Activated gamma-delta T cell (primary cell): ENCODE measurements at places on chromosomes 4 and X.

- no peak for DNase-seq
Observed at GRCh38 chr4:87783781-87784180, 15.6 kb upstream of the IBSP start.

- no peak for DNase-seq
Observed at GRCh38 chrX:85326234-85327059, 53.0 kb downstream of the POF1B start.

GRCh38 chr4:54090804-54091623 lies 8.9 kb upstream of the GSX2 start:
- peak; percentile 9 for DNase-seq

DNA sequence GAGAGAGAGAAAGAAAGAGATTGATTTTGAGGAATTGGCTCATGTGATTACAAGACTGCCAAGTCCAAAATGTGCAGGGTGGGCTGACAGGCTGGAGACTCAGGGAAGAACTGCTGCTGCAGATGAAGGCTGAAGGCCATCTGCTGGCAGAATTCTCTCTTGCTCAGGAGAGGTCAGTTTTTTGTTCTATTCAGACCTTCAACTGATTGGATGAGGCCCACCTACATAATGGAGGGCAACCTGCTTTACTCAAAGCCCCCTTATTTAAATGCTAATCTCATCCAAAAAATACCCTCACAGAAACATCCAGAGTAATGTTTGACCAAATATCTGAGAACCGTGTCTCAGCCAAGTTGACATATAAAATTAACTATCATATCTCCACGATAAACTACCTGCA lies 38.2 kb upstream of the MAMLD1 start:
- DNase-seq: no peak

DNA sequence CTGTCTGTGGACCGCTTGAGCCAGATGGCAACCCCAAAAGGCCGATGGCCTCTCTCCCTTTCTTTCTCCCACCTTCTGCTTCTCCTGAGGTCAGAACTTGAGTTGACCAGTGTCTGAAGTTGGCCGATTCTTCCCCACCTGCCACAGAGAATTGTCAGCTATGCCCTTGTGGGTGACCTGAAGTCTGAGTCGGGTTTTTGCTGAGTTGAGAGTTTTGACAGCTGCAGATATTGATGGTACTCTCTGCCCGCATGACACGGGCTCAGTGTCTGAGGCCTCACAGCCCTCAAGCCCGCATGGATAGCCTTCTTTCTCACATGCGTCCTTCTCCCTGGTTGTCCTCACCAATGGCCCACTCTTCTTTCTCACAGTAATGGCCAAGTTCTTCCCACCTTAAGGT lies 111.0 kb downstream of the EFNB1 start:
- no peak for DNase-seq

DNA sequence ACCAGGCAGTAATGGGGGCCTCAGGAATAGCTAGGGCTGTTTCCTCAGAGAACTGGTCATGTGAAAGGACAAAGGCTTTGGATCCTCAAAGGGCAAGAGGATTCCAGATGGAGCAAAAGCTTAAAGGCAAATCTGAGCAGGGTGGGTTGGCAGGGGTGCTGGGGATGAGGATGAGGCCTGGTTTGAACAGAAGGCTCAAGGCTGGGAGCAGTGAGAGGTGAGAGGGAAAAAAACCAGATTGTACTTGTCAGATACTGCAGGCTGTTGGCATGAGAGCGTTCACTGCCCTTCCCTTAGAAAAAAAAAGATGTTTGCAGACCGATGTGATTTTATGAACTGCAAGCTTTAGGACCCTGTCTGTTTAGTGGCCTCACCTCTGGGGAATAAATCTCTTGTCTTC lies 75.3 kb upstream of the PLAC1 start:
- DNase-seq: no peak

- DNase-seq: no peak
Observed at GRCh38 chr4:186651181-186651603, 72.5 kb downstream of the FAT1 start.

DNA sequence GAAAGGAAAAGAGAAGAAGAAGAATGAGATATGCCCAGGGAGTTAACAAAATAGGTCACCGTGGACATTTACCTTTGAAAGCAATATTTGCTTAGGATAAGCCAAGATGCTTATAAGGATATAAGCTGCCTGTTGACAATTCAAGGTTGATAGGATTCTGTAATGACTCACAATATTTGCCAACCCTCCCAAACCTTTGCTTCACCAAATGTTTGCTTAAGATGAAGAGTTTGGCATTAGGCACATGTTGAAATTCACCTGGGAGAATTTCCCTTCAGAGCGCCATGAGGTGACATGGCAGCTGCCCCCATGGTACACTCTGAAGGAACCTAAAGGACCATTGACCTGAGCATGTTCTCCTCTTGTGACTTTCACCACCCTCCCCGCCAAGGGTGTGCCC lies 4.6 kb downstream of the PALLD start:
- DNase-seq: no peak

DNA sequence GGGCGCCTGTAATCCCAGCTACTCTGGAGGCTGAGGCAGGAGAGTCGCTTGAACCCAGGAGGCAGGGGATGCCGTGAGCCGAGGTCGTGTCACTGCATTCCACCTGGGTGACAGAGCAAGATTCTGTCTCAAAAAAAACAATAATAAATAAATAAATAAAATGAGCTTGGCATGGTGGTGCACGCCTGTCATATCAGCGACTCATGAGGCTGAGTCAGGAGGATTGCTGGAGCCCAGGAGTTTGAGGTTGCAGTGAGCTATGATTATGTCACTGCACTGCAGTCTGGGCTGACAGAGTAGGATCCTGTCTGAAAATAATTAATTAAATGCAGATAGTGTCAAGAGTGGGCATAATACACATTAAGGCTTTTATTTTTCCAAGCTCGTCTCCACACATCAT lies 77.5 kb downstream of the DHRSX start:
- no peak for DNase-seq

GRCh38 chrX:136021903-136022302 lies 36.7 kb downstream of the SLC9A6 start:
- no peak for DNase-seq

- DNase-seq: no peak
Observed at GRCh38 chr4:173121076-173121561, 47.5 kb upstream of the GALNT7 start.

GRCh38 chr4:169615467-169616106 lies 3.2 kb upstream of the NEK1 start:
- no peak for DNase-seq

DNA sequence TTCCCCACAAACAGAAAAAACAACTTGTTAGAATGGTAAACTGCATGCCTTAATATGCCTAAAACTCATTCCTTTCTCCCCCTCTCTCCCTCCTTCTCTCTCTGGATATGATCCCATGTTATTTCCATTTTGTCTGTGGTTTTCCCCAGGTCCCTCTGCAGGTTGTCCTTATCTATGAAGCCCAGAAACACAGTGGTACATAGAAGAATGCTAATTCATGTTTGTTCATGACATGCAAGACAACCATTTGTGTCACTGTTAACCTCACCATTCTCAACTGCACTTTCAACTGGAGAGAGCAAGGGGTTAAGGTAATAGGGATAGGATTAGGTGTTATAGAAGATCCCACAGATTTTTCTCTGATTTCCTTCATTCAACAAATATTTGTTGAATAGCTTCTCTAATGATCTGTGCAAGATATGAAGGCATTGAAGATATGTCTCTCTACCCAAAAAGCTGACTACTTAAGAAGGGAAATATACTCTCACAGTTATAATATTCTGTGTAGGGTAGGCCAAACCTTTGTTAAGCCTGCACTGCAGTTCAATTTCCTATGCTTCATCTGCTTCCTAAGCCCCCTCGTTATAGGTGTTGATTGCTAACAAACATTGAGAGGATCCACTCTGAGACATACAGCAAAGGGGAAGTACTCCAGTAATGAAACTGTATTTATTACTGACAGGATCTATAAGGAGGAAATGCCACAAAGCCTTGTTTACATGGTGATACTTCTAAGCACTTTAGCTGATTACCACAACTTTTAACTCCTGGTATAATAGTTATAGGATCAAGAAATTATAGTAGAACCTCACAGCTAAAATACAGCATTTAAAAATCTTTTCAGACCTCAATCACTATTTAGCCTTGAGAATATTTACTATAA lies 96.1 kb downstream of the FRYL start:
- no peak for DNase-seq

GRCh38 chr4:140857111-140857510 lies 100.9 kb upstream of the TBC1D9 start:
- no peak for DNase-seq

GRCh38 chrX:11655282-11656015 lies 10.3 kb downstream of the ARHGAP6 start:
- no peak for DNase-seq

DNA sequence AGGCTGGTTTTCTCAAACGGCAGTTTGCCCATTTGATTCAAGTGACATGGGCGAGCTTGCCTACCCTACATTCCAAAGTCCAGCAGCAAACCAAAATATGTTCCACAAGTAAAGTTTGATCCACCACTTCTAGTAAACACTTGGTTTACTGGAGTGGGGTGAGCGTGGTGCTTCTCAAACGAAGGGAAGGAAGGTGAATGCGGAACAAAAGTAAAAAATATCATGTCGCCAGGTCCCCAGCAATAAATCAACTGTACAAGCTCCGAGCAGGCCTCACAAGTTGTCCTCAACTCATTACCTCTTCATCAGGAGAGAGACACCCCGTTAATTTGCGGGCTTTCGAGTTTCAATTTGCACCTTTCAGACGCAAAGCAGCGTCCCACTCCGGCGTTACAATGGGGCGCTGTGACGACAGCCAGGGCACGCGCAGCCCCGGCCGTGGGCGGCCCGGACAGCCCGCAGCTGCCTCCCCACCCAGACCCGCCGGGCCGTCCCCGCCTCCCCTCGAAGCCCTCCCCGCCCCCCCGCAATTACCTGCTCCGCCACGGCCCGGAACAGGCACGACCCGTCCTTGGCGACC lies 1.0 kb downstream of the OTUD4 start:
- DNase-seq: peak; percentile 69
